ENCODE measurements at places on chromosomes 3 and 15. TPM values are rescaled to one million over a fixed set of nuclear protein-coding genes. Genes with fewer than 3 reads are reported as not detected.

UNC13C gene
- not detected for total RNA-seq

GANC gene
- 31.0 TPM for total RNA-seq

SERPINI2 gene
- total RNA-seq, result not detected

THBS1 gene
- 652 TPM for total RNA-seq

LINS1 gene
- 20.5 TPM for total RNA-seq

PROK2 gene
- total RNA-seq, result not detected

TMEM207 gene
- total RNA-seq, result not detected

NEK10 gene
- total RNA-seq, result 50.3 TPM

PLS1 gene
- total RNA-seq, result 0.26 TPM

SECISBP2L gene
- 94.7 TPM for total RNA-seq

CAMP gene
- total RNA-seq, result not detected

TMEM62 gene
- total RNA-seq, result 21.0 TPM

TRIM42 gene
- total RNA-seq, result not detected

ERICH6 gene
- not detected for total RNA-seq

LSAMP gene
- total RNA-seq, result 3.2 TPM

ANKRD34C gene
- not detected for total RNA-seq

SI gene
- not detected for total RNA-seq

AQP9 gene
- total RNA-seq, result 0.52 TPM

SNX33 gene
- 42.6 TPM for total RNA-seq
